ENCODE measurements at places on chromosomes 4 and X.
A peak's percentile ranks its signal among the peaks of the same experiment; 100 is the strongest.

DNA sequence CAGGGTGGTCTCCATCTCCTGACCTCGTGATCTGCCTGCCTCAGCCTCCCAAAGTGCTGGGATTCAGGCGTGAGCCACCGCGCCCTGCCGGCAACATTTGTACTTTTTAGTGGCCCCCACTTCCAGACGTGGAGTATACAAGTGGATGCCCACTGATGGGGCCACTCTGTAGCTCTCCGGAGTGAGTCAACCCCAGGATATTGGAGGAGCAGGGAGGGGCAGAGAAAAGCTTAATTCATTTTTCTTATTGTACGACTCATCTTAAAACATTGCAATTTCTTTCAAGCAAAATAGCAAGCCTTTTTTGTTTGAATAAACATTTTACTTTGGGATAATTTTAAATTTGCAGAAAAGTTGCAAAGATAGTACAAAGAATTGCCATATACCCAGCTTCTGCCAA is 34.6 kb downstream of the FAM9C start:
- DNase-seq, result no peak

DNA sequence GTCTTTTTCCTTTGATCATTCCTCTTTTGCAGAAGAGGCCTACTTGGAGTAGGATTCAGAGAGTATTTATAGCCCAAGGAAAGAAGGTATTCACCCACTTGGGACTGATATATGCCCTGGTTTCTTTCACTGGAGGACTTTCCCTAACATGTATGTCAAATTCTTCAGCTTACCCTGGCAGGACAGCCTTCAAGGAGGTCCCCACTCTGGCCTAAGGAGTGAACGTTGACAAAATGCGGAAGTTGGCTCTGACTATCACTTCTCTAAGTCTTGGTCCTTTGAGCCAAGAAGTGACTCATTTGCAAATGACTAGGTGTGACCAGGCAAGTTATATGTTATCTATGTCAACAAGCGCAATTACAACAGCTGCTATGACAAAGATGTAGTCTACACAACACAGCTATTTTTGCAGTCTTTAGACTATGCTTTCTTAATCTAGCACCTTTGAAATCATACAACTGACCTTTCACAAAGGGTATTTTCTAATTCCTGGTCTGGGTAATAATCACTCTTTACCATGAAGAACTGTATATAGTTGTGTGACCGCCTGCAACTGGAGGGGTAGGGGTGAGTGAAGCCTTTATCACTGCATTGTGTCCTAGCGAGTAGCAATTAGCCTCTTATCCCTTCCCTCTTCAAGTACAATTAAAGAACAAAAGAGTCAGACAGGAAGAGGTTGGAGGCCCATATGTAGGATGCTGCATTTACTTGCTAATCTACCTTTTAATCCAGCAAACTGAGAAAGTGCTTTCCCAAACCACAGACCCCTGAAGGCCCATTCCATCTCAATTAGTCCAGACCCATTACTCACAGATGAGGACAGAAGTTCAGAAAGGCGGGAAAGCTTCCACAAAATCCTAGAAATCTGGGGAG is 50.1 kb downstream of the RASGEF1B start:
- peak; percentile 3 for DNase-seq

DNA sequence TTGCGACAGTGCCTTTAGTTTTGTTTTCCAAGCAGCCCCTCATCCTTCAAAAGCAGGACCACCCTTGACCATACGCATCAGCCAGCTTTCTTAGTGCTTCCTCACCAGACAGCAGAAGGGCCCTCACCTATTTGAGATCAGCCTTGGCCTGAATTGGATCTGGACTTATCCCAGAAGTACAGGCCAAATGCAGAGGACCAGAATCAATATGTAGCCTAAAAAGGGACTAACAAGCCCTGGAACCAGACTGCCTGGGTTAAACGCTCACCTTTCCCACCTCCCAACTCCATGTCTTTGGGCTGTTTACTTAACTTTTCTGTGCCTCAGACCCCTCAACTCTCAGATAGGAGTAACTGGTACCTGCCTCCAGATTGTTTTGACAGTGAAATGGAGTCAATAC is 77.7 kb upstream of the ATP6AP2 start:
- DNase-seq, result no peak

DNA sequence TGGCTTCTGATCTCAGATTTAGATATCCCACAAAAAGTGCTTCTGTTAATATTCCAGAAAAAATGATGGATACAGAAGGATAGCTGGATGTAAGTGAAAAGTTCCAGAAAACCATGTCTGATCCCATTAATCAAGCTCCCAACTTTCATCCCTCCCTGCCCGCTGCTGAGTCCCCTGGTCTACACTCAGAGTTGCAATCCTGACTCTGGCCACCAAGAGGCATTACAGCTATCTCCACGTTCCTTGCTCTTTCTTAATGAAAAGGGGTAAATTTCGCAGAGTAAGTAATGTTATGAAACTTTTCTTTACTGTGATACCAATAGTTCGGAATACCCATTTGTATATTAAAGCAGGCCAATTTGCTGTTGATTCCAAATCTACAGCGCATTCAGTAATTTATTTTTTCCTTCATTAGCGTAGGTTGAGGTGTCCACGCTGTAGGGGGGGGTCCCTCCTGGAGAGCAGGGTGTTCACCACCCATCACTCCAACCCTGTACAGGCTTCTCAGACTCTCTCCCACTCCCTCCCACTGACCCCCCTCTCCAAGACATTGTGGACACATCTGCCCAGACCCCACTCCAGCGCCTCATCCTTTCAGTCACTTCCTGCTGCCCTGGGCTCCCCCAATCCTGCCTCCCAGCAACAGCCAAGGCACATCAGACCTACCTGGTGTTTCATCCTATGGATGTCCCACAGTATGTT is 55.1 kb downstream of the RAB40A start:
- peak; percentile 30 for DNase-seq

- DNase-seq, result no peak
These were observed 24.1 kb upstream of the MAGEB16 start for GRCh38 chrX:35773958-35774564.

DNA sequence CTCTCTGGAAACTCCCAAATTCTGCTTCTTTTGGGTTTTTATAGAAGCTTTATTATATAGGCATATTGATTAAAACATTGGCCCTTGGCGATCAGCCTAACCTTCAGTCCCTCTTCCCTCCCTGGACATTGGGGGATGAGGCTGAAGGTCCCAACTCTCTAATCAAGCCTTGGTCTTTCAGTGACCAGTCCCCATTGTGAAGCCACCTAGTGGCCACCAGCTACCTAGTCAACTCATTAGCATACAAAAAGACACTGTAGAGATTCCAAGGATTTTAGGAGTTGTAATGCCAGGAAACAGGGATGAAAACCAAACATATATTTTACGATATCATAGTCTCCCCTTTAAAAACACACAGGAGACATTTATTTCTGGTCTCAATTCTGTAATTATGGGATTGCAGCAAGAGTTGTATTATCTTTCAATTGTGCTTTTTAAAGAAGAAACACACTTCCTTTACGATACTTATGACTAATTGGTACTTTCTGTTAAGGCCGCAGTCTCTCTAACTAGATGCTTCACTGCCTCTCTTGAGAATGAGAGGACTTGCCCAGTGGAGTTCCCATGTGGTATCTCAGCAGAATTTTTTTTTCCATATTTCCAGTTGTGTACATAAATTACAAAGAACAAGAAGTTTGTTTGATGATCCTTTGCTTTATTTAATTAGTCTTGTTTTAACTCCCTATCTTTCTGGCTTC is 58.2 kb downstream of the WDR17 start:
- no peak for DNase-seq

DNA sequence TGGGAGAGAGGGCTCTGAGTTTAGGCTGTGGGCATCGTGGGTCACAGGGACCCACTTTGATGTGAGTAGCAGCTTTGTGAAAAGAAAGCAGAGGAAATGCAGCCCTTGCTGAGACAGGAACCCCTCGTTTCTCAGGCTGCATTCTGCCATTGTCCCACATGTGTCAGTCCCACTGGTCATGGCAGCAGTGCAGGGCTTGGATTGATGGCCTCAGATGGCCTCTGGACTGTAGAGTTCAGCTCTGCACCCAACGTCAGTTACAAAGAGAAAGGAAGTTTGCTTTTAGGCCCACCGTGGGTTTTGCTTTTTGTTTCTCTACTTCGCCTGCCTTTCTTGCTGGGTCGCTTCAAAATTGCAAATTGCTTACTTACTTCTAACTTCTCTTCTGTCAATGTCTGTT is 248.3 kb upstream of the KLF3 start:
- DNase-seq, result no peak

GRCh38 chr4:46931981-46932380 is 22.9 kb upstream of the COX7B2 start:
- DNase-seq, result no peak

- DNase-seq, result no peak
These were observed 125.9 kb downstream of the FRYL start for GRCh38 chr4:48654015-48654664.

- DNase-seq, result no peak
These were observed 117.2 kb downstream of the PDHA2 start for GRCh38 chr4:95957054-95957453.

DNA sequence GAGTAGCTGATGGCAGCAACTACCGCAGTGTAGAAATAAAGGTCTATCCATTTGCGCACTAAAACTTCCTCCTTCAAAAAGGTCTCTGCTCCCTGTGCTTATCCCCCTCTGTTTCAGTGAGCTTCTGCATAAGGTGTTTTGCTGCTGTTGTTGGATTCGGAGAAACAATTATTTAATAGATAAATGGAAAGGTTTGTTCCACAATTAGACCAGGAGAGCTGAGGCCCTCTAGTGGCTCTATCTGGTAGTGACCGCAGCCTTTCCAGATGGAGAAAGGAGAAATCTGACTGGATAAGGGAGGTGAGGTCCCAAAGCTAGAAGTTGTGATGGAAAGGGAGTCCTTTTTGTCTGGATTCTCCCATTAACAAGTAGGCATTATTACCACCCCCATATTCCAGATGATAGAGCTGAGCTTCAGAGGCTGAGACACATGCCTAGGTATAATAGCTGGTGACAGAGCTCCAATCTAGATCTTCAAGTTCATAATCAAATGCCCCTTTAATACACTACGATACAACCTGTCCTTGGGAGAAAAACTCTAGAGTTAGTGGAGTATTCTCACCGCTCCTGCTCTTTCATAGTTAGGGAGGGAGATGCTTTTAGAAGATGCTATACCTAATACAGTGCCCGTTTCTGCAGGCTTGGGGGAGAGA is 5.1 kb upstream of the GABRQ start:
- DNase-seq, result peak; percentile 10

DNA sequence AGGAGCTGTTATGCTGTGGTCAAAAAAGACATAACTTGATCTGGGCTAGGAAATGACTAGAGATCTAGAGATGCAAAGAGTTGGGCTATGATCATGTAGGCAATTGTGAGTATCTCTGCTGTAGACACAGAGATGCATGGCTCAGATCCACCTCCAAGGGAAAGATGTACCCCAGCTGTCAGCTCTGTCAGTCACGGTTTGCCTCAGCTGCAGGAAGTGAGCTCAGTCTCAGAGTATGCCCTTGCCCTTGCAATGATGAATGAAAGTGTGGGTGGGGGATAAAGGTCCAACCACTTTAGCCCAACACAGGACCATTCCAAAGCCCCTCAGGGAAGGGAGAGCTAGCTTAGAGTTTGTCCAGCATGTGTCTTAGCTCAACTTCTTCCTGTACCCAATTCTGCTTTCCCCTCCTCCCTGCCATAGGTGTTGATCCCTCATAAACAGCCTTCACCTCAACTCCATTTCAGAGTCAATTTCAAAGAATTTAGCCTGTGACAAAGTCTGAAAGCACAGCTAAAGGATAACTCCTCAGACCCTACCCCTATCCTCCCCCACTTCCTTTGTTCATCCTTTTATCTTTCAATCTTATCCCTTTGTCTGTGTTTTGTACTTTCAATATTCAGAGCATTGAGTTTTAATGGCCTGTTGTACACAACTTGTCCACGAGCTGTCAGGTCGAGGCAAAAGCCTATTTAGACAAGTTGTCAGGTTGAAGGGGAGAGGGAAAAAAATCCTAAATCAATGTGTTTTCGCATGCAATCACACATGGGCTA is 90.6 kb downstream of the MID1IP1 start:
- DNase-seq, result no peak

GRCh38 chr4:7808181-7808580 is 131.5 kb downstream of the AFAP1 start:
- no peak for DNase-seq

GRCh38 chr4:80263541-80264351 is 2.7 kb upstream of the FGF5 start:
- no peak for DNase-seq

- DNase-seq, result no peak
These were observed 58.2 kb upstream of the DIPK2B start for GRCh38 chrX:45258731-45259402.

- no peak for DNase-seq
These were observed 225.2 kb downstream of the TEX13C start for GRCh38 chrX:125544856-125545255.

- DNase-seq, result no peak
These were observed 259.6 kb upstream of the GPC4 start for GRCh38 chrX:133674726-133675470.

GRCh38 chrX:22060415-22061280 is 28.5 kb downstream of the PHEX start:
- no peak for DNase-seq

DNA sequence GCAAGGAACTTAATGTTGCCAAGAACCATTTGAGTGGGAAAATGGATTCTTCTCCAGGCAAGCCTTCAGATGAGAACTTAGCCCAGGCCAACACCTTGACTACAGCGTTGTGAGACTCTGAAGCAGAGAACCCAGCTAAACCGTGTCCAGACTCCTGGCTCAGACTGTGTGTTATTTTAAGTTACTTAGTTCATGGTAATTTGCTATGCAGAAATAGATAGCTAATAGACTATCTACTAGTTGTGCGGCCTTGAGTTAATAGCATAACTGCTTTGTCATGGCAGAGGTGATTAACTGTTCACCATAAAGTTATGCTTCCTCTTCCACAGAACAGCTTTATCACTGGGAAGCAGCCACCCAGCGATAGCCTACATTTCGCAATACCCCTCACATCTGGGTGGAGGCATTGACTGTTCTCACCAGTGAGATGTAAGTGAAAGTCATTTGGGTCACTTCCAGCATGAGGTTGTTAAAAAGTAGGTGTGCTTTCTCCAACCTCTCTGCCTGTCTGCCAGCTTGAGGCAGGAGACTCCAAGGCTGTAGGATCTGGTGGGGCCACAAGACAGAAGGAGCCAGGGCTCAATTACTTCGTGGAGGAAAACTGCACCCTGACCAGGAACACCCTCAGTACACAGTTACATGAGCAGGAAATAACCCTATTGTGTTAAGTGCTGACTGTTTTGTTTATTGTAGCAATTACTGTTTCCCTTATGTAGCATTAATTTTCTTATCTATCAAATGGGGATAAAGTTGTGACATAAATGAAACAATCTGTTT is 94.2 kb downstream of the GPAT3 start:
- no peak for DNase-seq

Measured in NCI-H1092 treated with DMSO at 0.1 percent for 48 hours (cell line).